ENCODE measurements at places on chromosomes 6 and 20.

DNA sequence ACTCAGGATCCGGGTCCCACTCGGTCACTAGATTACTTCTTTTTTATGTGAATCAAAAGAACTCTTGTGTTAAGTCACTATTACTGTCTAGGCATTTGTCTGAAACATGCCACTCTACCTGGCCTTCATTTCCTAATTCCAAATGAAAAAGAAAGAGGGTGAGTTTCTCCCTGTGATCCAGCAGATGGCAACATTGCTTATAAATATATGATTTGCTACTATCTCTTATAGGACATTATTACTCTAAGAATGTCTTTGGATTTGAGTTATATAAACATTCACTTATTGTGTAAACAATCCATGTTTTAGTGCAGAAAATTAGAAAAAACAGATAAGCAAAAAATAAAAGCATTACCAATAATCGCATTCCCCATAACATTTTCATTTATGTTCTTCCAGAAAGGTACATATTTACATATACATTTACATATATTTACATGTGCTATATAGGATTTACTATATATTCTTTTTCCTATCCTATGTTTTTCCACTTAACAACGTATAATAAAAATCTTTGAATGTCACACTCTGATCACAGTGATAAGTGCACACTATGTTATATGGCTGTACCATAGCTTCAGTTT is 66.9 kb downstream of the FAXC start:
- peak; percentile 14 for DNase-seq

GRCh38 chr6:109772883-109773431 is 81.9 kb downstream of the FIG4 start:
- no peak for DNase-seq

- DNase-seq, result no peak
Measured at GRCh38 chr6:45513213-45513618, 135.5 kb upstream of the SUPT3H start.

- no peak for DNase-seq
Measured at GRCh38 chr6:7406743-7407142, 17.1 kb downstream of the RIOK1 start.

DNA sequence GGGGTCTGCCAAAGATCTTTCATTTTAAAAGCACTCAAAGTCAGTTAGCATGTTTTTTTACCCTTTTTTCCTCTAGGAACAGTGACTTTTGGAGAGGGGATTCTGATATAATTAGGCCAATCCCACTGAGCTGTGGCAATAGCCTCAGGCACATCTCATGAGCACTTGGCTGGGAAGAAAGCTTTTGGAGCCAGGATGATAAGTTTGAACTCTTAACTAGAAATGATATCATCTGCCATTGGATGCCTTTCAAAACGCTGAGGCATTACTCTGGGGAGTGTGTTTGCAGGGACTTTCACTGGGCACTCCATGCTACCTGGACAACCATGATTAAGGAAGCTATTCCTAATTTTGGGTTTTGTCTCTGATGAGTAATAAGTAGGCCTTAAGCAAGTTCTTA is 3.7 kb downstream of the SCGN start:
- DNase-seq, result no peak

DNA sequence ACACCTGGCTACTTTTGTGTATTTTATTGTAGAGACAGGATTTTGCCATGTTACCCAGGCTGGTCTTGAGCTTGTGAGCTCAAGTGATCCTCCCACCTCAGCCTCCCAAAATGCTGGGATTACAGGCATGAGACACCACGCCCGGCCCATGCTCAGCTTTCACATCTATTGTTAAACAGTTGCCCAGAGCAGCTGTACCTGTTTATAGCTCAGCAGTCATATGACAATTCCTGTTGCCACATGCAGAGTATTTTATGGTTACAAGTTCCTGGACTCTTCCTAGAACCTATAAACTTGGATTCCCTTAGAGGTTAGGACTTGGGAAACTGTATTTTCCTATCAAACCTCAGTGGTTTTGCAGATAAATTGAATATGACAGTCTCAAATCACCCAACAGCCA is 188.3 kb upstream of the KCNG1 start:
- no peak for DNase-seq

DNA sequence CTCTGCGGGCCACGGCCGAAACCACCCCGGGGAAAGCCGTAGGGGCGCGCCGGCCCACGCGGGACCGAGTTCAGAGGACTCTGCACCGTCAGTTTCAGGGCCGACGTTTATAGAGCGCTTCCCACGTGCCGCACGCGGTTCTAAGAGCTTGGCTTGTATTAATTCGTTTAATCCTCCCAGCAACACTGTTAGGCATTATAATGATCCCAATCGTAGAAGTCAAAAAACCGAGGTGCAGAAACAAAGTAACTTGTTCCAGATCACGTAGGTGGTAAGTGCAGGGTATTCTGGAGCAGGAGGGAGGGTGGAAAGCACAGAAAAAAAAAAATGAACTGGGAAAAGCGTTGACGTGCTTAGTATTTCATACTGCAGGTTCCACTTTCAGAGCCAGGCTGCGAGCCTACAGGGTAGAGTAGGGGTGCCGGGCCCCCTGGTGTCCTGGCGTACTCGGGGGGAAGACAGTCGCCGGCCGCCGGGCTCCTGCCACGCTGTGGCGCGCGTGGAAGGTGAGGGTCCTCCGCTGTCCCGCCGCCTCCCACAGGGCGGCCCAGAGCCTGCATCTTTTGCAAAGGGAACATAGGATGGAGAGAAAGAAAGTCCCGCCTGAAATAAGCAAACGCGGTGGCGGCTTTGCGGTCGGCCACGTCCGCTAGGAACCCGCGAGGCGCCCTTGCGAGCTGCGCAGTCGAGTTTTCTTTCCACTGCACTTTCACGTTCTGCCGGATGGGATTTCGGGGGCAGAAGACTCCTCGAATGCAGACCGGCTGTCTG is 10.2 kb upstream of the FOXF2 start:
- no peak for DNase-seq

GRCh38 chr20:36827541-36828279 is 48.2 kb upstream of the TLDC2 start:
- DNase-seq, result no peak

Measured in HS-5 (cell line).